ENCODE measurements at places on chromosomes 1 and 21.

DNA sequence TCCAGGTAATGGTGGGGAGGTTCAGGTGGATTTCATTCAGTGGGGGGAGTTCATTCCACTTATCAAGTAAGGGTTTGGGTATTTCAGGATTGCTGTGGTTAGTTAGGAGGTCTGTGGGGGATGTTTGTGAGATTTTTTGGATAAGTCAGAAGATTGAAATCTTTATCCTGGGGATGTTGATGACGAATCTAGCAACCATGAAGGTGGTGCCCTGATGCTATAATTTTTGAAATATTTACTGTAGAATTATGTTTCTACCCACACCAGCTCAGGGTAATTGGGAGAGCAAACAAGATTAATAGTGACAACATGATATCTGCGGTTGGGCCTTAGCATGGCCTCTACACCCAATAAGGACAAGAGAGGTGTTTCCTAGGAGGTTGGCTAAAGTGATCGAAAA, 28.3 kb downstream of the SUCO start:
- DNase-seq = no peak

GRCh38 chr21:33916200-33916567, 580 bp upstream of the ATP5PO start:
- DNase-seq = no peak

DNA sequence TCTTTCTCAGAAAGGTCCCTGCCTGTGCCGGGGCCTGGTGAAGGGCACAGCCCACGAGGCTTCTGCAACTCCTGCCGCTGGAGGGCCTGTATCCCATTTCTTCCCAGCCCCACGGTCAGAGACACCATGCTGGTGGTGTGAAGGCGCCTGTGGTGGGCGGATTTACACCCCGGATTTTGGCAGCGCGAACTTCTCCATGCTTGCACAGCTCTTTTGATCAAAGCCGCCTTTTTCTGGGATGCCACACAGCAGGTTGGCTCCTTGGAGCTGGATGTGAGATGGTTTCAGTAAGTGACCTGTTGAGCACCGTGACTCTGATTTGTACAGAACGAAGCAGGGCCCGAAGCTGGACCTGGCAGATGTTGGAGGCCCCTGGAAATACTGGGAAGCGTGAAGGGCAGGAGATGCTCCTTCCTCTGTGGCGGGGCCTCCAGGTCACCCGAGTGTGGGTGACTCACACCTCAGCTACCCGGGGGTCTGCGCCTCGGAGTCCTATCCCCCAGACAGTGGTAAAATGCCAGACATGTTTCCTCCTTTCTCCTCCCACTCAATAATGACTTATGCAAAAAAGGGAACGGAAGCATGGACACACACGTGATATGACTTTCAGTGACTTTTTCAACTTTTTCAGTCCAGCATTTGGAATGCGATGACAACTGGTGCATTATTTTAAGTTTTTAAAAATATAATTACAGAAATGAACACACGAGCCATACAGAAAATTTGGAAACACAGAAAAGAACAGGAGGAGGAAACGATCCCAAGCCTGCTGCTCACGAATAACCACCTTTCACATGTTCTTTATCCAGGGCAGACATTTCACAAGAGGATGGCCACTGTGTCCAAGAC, 9.0 kb downstream of the UMODL1 start:
- DNase-seq = no peak

GRCh38 chr1:103171041-103171590, 62.8 kb upstream of the COL11A1 start:
- DNase-seq = no peak

DNA sequence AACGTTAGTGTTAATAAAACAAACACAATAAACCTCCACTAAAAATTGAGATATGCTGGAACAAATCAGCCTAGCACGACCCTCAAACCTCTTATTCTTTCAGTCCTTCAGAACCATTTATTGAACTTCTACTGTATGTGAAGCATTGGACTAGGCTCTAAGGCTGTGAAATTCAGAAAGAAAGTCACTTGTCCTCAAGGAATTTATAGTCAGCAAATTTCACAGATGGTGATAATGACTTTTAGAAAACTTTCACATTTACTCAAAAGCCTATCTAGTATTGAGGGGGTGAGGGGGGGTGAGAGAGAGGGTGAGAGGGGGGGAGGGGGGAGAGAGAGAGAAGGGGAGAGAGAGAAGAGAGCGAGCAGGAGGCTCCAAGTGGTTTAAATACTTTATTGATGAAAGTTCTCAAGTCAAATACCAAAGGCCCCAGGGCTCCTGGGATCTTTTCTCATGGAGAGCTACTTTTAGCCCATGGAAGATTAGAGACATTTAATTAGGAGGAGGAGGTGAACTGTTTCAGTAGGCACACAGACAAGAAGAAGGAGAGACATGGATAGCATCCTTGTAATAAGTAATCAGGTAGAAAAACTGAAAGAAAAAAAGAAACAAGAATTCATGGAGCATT, 66.3 kb upstream of the SSX2IP start:
- DNase-seq = no peak

- DNase-seq = no peak
These were observed 115.4 kb upstream of the TIAM1 start for GRCh38 chr21:31459457-31459856.

DNA sequence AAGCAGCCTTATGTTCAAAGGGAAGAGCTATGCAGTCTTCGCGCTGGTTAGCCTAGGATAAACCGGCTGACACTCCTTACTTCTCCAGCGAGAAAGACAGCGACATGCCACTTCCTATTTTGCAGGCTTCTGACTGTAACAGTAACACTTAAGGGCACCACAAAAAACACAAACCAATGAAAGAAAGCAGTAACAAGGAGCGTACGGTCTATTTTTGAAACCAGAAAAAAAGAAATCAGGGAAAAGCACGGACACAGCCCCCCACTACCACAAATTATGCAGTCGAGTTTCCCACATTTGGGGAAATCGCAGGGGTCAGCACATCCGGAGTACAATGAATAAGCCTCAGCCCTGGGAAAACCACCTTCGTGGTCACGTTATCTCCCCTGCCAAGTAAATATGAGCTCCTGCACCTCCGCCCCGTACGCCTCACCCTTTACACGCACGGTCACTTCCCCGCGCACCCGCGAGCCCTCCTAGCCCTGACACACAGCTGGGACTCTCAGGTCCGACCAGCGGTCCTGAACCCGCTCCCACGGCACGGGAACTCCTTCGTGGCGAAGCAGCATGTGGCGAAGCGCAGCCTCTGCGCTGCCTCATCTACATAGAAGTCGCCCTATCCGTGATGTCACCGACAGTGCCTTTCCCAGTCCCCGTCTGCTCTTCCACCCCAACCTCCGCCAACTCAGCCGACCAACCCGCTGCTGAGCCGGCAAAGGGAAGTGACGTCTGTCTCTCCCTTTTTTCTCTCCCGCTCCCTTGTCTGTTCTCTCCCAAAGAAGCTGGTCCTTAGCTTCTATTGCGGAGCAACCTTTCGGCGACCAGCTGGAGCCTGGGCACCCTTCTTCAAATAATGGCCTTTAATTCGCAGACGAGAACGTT, 40.9 kb upstream of the PPIAL4F start:
- DNase-seq = peak; percentile 74

DNA sequence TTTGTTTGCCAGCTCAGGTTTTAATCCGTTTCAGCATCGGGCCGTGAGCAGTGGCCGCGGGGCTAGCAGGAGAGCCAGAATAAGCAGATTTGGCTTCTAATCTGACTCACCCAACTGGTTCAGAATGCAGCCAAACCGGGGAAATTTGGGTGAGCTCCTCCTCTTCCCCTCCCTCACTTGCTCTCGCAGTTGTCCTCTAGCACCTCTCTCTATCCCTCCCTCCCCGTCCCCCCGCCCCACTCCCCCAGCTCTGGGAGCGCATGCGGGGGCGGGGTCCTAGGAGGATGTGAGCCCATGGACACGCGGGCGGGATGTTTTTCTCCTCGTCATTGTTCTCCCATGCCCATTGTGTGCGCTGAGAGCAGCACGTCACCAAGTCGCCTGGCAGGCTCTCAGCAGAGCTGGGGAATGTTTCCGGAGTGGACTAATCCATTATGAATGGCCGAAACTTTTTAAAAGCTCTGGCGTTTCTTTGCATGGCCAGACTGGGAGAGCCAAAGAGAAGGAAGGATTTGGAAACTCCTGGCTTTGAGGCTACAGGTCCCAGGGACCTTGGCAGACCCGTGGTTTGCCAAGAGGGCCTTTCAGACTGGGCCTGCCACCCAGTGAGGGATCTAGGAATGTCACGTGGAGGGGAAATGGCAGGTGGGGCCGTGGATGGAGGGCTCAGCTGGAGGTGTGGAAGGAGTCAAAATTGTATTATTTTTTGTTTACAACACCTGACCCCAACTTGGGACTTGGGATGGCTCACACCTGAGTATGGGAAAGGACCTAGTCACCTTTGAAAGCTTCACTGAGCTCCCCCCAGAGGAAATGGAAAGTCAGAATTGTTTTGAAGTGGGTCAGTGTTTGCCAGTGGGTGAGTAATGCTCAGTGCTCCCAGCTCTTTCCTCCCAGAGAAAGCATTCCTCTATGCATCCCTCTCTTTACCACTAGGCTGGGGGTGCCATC, 39.2 kb downstream of the CDK18 start:
- DNase-seq = no peak

DNA sequence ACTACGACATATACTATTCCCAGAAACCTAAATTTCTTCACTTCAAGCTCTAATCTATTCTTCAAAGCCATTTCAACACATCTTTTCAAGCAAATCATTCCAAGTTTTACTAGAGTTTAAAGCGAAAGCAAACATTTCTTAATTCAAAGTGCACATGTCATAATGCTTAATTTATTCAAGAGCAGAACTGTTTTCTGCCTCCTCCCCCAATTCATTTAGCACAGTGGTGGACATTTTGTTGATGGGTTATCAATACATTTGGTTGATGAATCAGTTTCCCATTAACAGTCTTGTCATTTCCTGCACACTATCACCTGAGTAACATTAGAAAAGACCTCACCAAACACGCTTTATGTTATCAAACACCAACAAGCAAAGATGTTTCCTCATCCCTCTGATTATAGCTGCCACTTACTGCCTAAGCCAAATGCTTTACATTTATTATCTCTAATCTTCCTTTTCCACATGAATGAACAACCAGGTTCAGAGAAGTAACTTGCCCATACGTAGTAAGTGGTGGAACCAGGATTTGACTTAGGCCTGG, 2.0 kb downstream of the SRSF4 start:
- no peak for DNase-seq

DNA sequence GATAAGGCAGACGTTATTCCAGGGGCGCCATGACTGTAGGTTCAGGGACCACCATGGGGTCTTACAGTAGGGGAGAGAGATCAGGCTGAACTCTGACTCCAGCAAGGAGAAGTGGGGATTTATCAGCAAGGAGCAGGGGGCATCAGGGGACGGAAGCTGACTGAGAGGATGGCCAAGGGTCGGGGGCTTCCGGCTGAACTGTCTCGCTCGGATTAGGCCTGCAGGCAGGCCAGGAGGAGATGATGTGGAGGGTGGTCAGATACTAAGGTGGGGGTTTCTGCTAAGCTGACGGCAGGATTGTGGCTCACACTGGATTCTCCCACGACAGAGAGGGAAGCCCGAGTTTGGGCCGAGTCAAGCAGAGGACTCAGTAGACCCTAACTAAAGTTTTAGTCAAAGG, 186.9 kb upstream of the VAMP3 start:
- DNase-seq = no peak

DNA sequence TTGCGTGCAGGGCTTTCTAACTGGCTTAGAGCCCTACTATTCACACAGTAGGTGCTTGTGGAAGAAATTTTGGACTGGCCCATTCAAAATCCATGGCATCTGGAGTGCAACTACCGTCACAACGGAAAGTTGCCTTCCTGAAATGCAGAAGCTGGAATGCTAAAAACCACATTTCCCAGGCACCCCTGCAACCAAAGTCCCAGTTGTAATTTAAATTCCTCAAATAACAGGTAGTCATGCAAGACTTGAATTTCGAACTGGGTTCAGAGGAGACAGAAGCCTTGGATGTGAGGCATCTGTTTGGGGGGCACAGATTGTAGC, 186.7 kb downstream of the TOMM20 start:
- no peak for DNase-seq

GRCh38 chr21:25281134-25281533, 326.1 kb downstream of the MRPL39 start:
- no peak for DNase-seq

GRCh38 chr1:147389532-147390184, 147.2 kb downstream of the CHD1L start:
- DNase-seq = no peak

DNA sequence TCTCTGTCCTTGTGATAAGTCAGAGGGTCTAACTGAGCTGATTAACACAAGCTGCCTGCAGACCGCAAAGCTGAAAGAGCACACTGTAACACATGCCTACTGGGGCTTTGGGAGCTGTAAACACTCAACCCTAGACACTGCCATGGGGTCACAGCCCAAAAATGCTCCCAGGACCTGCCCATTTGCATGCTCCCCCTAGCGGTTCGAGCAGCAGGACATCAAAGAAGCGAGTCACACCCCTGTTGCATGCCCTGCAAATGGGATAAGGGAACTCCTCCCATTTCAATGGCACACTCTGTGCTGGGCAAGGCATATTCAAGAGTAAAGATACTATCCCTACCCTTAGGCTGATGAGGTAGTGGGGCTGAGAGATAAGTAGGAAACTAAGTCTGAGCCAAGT, 22.8 kb downstream of the LCE3E start:
- no peak for DNase-seq

DNA sequence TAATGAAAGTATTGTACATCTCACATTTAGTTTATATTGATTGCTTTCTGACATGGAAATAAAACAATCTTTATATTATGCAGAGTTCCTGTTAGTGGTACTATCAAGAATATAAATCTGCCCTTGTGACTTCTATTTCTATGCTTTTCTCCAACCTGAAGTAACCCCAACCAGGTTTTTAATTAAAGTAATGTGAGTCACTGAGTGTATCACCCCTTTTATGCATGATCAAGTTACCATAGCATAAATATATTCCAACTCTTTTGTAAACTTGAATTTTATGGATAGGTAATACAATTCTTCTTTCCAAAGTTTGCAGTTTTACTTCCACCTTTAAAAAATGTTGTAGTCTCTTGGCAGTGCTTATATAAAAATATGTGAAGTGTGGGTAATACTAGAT, 532.3 kb downstream of the USP25 start:
- DNase-seq = no peak

DNA sequence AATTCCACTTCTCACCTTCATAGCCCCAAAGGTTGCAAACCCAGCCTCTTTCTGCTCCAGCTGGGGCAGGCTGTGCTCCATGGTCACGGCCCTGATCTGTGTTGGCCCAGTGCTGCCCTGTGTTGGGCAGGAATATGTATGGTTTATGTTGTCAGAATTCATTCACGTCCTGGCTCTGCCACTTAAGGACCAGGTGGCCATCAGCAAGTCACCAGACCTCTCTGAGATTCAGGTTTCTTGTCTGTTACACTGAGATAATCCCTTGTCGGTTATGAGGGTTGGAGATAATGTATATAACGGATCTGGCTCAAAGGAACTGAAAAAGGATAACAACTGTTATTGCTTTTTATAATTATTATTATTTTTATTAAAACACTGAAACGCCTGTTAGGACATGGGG, 39.1 kb upstream of the SELENON start:
- DNase-seq = no peak

GRCh38 chr1:33322109-33322508, 1.2 kb upstream of the A3GALT2 start:
- DNase-seq = no peak

GRCh38 chr1:83065952-83066727, 932.8 kb downstream of the TTLL7 start:
- no peak for DNase-seq

- DNase-seq = no peak
These were observed 4.8 kb upstream of the SIM2 start for GRCh38 chr21:36694031-36694515.
